ENCODE measurements at places on chromosomes 7 and 10.

DNA sequence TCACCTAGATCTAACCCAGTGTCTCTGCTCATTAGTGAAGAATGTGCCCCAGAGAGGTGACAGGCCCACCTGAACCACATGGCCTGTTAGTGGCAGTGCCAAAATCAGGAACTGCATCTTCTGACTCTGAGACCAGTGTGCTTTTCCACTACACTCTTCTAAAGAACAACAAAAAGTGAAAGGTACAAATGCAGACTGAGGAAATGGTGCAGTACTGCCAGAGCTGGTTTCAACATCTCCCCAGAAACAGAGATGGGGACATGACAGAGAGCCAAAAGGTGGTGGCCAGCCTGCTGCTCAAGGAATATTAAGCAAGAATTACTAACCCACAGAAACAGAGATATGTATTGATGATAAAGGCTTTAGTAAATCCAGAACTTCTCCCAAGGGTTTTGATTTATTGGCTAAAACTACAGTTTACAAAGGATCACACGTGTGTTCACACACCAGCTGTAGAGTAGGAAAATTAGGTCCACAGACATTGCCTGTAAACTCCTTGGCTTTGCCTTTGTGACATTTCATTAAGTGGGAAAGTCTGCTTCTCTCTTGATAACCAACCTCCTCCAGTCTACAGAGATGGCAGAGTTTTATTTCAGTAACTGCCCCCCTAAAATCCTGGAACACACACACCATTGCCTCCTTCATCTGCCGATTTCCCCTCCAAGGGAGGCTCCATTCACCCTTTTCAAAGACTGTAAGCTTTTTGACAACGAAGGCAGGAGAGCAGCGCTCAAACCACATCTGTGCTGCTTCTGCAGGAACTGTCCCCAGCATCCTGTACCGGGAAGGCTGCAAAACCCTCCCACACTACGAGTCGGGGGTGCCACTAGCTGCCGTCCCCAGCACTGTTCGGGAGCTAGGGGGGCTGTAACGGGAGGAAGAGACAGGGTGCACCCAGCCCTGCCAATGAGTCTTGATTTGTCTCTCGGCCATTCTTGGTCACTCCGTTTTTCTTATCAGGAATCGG, 29.8 kb downstream of the GSDME start:
- no peaks in the 10 kb centered on the region for H3K36me3 ChIP-seq
- peaks cover 22% of the 10 kb centered on the region for H3K27me3 ChIP-seq
- H3K4me3 ChIP-seq = no peak overlapping the region
- H3K27ac ChIP-seq = no peak overlapping the region
- H3K4me1 ChIP-seq = peaks cover 5% of the 10 kb centered on the region
- DNase-seq = no peak

- H3K4me3 ChIP-seq = peak overlapping the region; percentile 40
- no peaks in the 10 kb centered on the region for H3K27me3 ChIP-seq
- H3K36me3 ChIP-seq = peaks cover 17% of the 10 kb centered on the region
Observed at GRCh38 chr7:65475040-65475726, 101.5 kb downstream of the ZNF92 start.

DNA sequence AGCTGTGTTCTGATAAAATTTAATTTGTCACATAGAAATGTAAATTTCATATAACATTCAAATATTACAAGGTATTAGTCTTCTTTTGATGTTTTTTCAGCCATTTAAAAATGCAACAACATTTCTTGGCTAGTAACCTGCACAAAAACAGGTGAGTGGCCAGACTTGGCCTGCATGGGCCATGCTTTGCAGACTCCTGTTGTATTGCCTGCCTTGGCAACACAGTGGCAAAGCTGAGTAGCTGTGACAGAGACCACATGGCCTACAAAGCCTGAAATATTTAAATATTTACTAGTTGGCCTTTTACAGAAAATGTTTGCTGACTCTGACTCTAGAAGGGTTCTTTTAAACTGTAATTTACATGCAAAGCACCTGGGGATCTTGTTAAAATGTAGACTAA, 13.5 kb upstream of the TBX20 start:
- H3K27me3 ChIP-seq = peaks cover 40% of the 10 kb centered on the region
- H3K4me1 ChIP-seq = no peaks in the 10 kb centered on the region
- no peak overlapping the region for H3K4me3 ChIP-seq
- no peaks in the 10 kb centered on the region for H3K36me3 ChIP-seq
- no peak for DNase-seq

GRCh38 chr7:128349466-128349825, 5.7 kb upstream of the RBM28 start:
- peaks cover 29% of the 10 kb centered on the region for H3K27me3 ChIP-seq
- H3K27ac ChIP-seq = no peak overlapping the region
- no peak overlapping the region for H3K4me3 ChIP-seq
- no peaks in the 10 kb centered on the region for H3K36me3 ChIP-seq

DNA sequence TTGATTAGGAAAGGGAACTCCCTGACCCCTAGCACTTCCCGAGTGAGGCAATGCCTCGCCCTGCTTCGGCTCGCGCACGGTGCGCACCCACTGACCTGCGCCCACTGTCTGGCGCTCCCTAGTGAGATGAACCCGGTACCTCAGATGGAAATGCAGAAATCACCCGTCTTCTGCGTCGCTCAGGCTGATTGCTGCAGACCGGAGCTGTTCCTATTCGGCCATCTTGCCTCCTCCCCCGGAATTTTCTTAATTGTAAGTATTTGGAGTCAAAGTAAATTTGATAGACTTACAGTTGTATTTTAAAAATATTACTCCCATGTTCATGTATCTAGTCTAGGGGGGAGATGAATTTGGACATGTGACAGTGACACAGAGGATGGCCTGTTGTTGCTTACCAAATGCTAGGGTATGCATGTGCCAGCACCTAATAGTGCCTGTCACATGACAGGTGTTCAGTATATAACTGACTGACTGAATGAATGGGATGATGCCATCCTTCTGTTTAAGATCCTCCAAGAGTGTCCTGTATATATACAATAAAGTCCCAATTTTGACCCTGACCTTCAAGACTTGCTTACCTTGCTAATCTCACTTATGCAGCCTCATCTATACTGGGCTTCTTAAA, 42.0 kb upstream of the ICA1 start:
- no peaks in the 10 kb centered on the region for H3K36me3 ChIP-seq
- no peak overlapping the region for H3K4me3 ChIP-seq
- H3K27ac ChIP-seq = no peak overlapping the region
- H3K4me1 ChIP-seq = no peaks in the 10 kb centered on the region
- DNase-seq = no peak

- H3K27me3 ChIP-seq = peaks cover 5% of the 10 kb centered on the region
- H3K4me1 ChIP-seq = no peaks in the 10 kb centered on the region
- no peak for DNase-seq
- no peak overlapping the region for H3K4me3 ChIP-seq
Observed at GRCh38 chr7:51288896-51289622, 27.6 kb downstream of the COBL start.

GRCh38 chr7:930975-931758, 23.3 kb downstream of the ADAP1 start:
- peak overlapping the region; percentile 77 for H3K27ac ChIP-seq
- peak; percentile 60 for DNase-seq
- H3K36me3 ChIP-seq = no peaks in the 10 kb centered on the region

GRCh38 chr10:35369049-35369611, 32.8 kb downstream of the CCNY start:
- DNase-seq = no peak
- H3K27me3 ChIP-seq = no peaks in the 10 kb centered on the region
- H3K36me3 ChIP-seq = no peaks in the 10 kb centered on the region
- peaks cover 42% of the 10 kb centered on the region for H3K4me1 ChIP-seq
- peak overlapping the region; percentile 16 for H3K27ac ChIP-seq

- H3K4me3 ChIP-seq = no peak overlapping the region
- no peaks in the 10 kb centered on the region for H3K27me3 ChIP-seq
- DNase-seq = no peak
- peak overlapping the region; percentile 86 for H3K27ac ChIP-seq
- H3K36me3 ChIP-seq = peaks cover 6% of the 10 kb centered on the region
Observed at GRCh38 chr7:44973610-44974401, 5.0 kb downstream of the MYO1G start.

GRCh38 chr10:45505311-45505710, 131.3 kb downstream of the ALOX5 start:
- no peak overlapping the region for H3K27ac ChIP-seq
- H3K4me3 ChIP-seq = no peak overlapping the region
- H3K4me1 ChIP-seq = peaks cover 26% of the 10 kb centered on the region
- H3K27me3 ChIP-seq = no peaks in the 10 kb centered on the region
- no peaks in the 10 kb centered on the region for H3K36me3 ChIP-seq
- DNase-seq = no peak

DNA sequence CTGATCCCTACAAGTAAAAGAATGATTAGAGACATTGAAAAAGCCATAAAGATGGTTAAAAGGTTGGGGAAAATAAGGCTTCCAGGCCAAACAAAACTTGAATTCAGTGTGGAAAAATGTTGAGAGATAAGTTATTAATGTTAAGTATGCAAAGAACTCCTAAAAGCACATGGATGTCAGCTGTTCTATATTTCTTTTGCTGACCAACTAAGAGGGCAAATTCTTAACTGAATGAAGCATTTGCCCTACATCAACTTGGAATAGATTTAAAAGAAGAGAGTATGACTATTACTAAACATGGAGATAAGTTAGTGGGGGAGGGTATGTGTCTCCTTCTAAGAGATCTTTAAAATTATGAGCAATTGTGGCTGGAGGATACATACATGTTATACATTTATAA, 124.8 kb downstream of the KIAA1217 start:
- H3K36me3 ChIP-seq = no peaks in the 10 kb centered on the region
- no peak overlapping the region for H3K27ac ChIP-seq
- no peaks in the 10 kb centered on the region for H3K4me1 ChIP-seq

DNA sequence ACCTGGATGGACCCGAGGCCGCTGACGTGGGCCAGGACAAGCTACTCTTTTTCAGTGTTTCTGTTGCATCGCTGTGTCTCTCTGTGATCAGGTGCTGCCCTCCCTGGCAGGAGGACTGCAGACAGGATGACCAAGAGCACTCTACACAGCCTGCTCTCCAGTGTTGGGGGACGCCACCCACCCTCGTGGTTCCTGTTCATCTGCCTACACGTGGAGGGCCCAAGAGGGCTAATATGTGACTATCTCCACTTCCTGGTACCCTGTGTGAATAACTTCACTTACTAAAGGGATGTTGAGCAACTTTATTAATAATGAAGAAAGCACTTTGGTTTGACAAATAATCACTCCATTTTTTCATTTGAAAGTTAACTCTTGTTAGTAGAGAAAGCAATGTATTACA, 101.3 kb downstream of the EGFR start:
- DNase-seq = no peak
- peaks cover 16% of the 10 kb centered on the region for H3K27me3 ChIP-seq
- no peak overlapping the region for H3K27ac ChIP-seq
- no peaks in the 10 kb centered on the region for H3K36me3 ChIP-seq
- no peak overlapping the region for H3K4me3 ChIP-seq

DNA sequence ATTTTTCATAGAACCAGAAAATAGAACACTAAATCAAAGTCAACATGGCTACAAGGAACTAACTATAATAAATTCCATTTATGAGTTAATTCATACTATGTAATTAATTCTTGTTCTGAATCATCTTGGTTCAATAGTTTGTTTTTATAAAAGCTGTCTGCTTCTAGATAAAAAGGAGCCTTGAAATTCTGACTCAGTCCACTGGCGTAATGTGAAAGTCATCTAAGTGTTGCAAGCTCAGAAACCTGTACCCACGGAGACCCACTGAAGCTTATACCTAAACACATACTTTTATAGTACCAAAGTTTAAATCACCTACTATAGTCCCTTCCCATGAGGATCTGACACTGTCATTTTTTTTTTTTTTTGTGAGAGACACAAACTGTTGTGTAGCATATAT, 489.4 kb downstream of the SEMA3D start:
- H3K4me1 ChIP-seq = no peaks in the 10 kb centered on the region
- no peaks in the 10 kb centered on the region for H3K27me3 ChIP-seq
- no peak overlapping the region for H3K27ac ChIP-seq
- no peak overlapping the region for H3K4me3 ChIP-seq
- DNase-seq = no peak

- no peak for DNase-seq
- no peaks in the 10 kb centered on the region for H3K27me3 ChIP-seq
- H3K36me3 ChIP-seq = no peaks in the 10 kb centered on the region
- H3K4me1 ChIP-seq = no peaks in the 10 kb centered on the region
- no peak overlapping the region for H3K4me3 ChIP-seq
Observed at GRCh38 chr10:94645285-94645684, 38.2 kb upstream of the CYP2C18 start.

DNA sequence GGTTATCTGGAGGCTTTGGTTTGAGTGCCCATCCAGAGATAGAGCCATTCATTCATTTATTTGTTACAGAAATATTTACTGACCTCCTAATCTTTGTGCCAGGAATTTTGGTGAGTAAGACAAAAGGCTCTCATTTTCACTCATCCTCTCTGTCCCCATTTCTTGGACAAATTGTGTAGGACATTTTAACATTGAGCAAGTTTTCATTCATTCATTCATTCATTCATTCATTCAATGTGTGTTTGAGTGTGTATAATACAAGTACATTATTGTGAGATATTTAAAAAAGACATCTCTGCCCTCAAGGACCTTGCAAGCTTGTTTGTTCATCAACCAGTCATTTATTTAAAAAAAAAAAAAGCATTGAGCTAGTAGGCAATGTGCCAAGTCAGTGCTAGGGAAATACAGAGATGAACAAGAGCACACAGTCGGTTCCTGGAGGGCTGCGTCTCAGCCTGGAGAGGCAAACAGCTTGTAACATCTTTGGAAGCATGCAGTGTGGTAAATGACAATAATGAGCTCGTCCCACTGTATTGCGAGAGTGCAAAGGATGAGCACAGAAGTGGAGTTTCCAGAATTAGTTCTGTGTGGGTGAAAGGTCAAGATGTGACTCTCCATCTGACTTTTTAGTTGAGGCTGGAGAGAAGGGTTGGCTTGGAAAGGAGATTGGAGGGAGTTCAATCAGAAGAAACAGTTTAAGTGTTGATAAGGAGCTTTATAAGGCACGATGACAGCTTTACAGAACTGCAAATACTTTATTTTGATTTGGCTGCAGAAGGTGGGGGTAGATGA, 50.5 kb upstream of the HBP1 start:
- no peaks in the 10 kb centered on the region for H3K27me3 ChIP-seq
- no peak overlapping the region for H3K27ac ChIP-seq
- no peak for DNase-seq
- no peak overlapping the region for H3K4me3 ChIP-seq
- H3K4me1 ChIP-seq = peaks cover 3% of the 10 kb centered on the region
- H3K36me3 ChIP-seq = no peaks in the 10 kb centered on the region

DNA sequence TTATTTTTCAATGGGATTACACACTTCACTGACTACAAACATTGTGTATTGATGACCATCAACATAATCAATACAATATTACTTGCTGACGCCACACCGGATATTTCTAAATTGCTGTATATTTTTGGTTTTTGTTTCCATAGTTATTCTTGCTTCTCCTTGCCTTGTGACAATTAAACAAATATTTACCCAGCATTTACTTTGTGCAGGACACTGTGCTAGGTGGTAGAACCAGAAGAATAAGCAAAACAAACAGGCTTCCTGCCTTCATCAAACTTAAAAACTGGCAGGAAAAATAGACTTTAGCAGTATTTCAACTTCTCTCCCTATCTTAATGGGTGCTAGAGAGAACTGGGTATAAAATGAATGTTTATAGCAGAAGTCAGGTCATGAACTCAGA, 50.6 kb downstream of the ZNF277 start:
- H3K36me3 ChIP-seq = no peaks in the 10 kb centered on the region
- H3K27ac ChIP-seq = no peak overlapping the region
- no peak overlapping the region for H3K4me3 ChIP-seq
- H3K27me3 ChIP-seq = no peaks in the 10 kb centered on the region
- peaks cover 23% of the 10 kb centered on the region for H3K4me1 ChIP-seq

- peaks cover 5% of the 10 kb centered on the region for H3K4me1 ChIP-seq
- no peaks in the 10 kb centered on the region for H3K27me3 ChIP-seq
- H3K27ac ChIP-seq = no peak overlapping the region
- no peak for DNase-seq
- H3K4me3 ChIP-seq = no peak overlapping the region
- no peaks in the 10 kb centered on the region for H3K36me3 ChIP-seq
Observed at GRCh38 chr10:45235798-45236220, 79.6 kb downstream of the OR13A1 start.
